ENCODE measurements at places on chromosomes 3 and 15. TPM values are rescaled to one million over a fixed set of nuclear protein-coding genes. Genes with fewer than 3 reads are reported as not detected.

GREM1 gene
- total RNA-seq: not detected

CRABP1 gene
- 0.51 TPM for total RNA-seq

DCLK3 gene
- total RNA-seq: not detected

PIF1 gene
- total RNA-seq: 33.9 TPM

NRROS gene
- total RNA-seq: 0.39 TPM

CCR9 gene
- total RNA-seq: not detected

ARHGEF26 gene
- total RNA-seq: 19.0 TPM

DNAH1 gene
- total RNA-seq: 13.1 TPM

ARNT2 gene
- total RNA-seq: 3.6 TPM

MESP2 gene
- not detected for total RNA-seq

ALDH1A3 gene
- 666 TPM for total RNA-seq

PLS1 gene
- 165 TPM for total RNA-seq

ZNF280D gene
- total RNA-seq: 40.3 TPM
